ENCODE measurements at places on chromosomes 3 and 15. TPM values are rescaled to one million over a fixed set of nuclear protein-coding genes. Genes with fewer than 3 reads are reported as not detected.

GRCh38 chr3:94587291-94587690, 524.4 kb downstream of the NSUN3 start:
- no peak overlapping the region for H3K27ac ChIP-seq
- H3K27me3 ChIP-seq: no peaks in the 10 kb centered on the region
- no peak for DNase-seq
- no peaks in the 10 kb centered on the region for H3K36me3 ChIP-seq

The NPAP1 gene
- not detected for total RNA-seq

DNA sequence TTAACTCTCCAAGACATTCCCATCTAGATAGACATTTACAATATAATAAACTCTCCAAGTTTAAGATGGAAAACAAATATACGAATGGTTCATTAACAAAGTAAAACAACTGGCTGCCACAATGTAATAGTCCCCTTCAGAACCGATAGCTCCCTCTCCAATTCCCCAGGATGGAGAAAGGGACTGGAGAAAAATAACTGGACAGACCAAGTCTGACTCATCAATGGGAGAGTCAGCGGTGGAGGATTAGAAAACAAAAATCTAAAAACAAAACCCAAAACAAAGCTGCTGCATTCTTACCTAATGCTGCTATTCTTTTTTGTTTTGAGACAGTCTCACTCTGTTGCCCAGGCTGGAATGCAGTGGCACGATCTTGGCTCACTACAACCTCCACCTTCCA, 468.1 kb downstream of the SHQ1 start:
- peak overlapping the region; percentile 18 for H3K27ac ChIP-seq
- no peaks in the 10 kb centered on the region for H3K27me3 ChIP-seq
- peaks cover 67% of the 10 kb centered on the region for H3K4me1 ChIP-seq
- no peak overlapping the region for H3K4me3 ChIP-seq
- H3K36me3 ChIP-seq: peaks cover 21% of the 10 kb centered on the region

The APOD gene
- total RNA-seq: 2.6 TPM

GRCh38 chr15:84685304-84685703, 27.3 kb upstream of the NMB start:
- no peak for DNase-seq
- H3K27me3 ChIP-seq: no peaks in the 10 kb centered on the region
- H3K4me1 ChIP-seq: peaks cover 19% of the 10 kb centered on the region
- H3K36me3 ChIP-seq: peaks cover 58% of the 10 kb centered on the region
- H3K27ac ChIP-seq: no peak overlapping the region

- no peaks in the 10 kb centered on the region for H3K36me3 ChIP-seq
- H3K4me1 ChIP-seq: no peaks in the 10 kb centered on the region
- no peak for DNase-seq
- H3K27me3 ChIP-seq: no peaks in the 10 kb centered on the region
- no peak overlapping the region for H3K27ac ChIP-seq
These were observed 296.8 kb downstream of the ARRDC4 start for GRCh38 chr15:98257290-98257689.

The GRM2 gene
- total RNA-seq: 0.24 TPM

DNA sequence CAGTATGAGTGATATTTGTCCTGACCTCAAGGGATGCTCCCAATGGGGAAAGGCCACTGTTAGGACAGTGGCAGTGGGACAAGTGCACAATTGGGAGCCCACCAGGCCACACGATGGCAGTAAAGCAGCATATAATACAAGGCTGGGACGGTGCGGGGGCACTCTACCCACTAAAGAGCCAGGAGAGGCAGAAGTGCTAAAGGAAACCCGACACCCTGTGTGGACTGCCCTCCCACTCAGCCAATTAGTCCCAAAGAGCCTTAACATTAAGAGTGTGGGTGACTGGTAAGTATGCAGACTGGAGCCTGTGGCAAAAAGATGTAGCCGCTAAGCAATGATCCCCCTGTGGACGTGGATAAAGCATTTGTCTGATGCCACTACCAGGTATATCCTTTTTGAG, 8.2 kb upstream of the ZNF589 start:
- peaks cover 2% of the 10 kb centered on the region for H3K27me3 ChIP-seq
- DNase-seq: peak; percentile 85
- H3K27ac ChIP-seq: no peak overlapping the region
- H3K4me3 ChIP-seq: no peak overlapping the region

- H3K36me3 ChIP-seq: peaks cover 46% of the 10 kb centered on the region
- peaks cover 59% of the 10 kb centered on the region for H3K4me1 ChIP-seq
- H3K27me3 ChIP-seq: no peaks in the 10 kb centered on the region
- DNase-seq: peak; percentile 82
These were observed 688 bp downstream of the SETD5 start for GRCh38 chr3:9397906-9398699.

- DNase-seq: no peak
- peaks cover 25% of the 10 kb centered on the region for H3K4me1 ChIP-seq
- peaks cover 23% of the 10 kb centered on the region for H3K36me3 ChIP-seq
- peak overlapping the region; percentile 94 for H3K27ac ChIP-seq
- H3K27me3 ChIP-seq: no peaks in the 10 kb centered on the region
These were observed 984 bp upstream of the DUT start for GRCh38 chr15:48330105-48330785.

DNA sequence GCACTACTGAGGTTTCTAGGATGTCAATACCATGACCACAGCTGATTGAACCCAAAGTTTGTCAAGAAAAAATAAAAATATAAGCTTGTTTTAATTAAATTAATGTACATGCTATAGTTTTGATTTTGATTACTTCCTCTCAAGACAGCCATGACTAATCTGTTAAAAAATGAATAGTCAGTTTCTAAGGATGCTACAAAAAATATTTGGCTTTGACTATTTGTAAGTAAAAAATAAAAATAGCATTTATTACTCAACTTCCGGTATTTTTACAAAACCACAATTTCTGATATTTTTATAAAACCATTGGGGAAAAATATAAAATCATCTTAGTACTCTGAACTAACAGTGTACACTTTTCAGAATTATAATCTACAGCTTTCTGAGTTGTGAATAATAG, 12.1 kb upstream of the TEX9 start:
- no peak overlapping the region for H3K4me3 ChIP-seq
- peaks cover 6% of the 10 kb centered on the region for H3K27me3 ChIP-seq
- no peaks in the 10 kb centered on the region for H3K4me1 ChIP-seq
- DNase-seq: no peak
- no peaks in the 10 kb centered on the region for H3K36me3 ChIP-seq

DNA sequence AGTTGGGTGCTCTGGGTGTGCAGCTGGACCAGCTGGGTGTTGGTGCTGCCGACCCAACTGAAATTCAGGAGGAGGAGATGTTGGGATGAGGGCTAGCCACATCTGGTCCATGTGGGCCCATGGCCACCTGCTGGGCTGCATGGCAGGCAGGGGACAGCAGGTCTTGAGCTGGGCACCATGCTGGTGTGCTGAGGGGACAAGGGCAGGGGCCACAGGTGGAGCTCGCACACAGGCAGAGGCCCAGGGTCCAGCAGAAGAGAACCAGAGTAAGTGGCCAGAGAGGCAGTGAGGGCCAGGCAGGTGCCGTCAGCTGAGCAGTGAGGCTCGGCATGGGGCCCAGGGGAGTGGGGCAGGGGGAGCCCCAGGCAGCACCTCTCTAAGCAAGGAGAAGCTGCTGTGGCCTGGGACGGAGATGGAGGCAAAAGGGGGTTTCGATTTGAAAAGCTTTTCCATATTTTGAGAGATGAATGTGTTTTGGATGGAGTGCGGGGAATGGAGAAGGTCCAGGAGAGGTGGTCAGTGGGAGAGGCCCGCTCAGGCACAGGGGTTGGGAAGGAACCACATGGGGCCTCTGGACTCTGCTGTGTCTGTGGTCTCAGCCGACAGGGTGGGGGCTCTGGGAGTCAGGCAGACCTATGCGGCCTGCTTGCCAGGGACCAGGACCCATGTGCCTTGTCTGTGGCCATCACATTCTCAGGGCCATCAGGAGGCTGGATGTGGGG, 30.5 kb upstream of the PLXNA1 start:
- H3K4me3 ChIP-seq: no peak overlapping the region
- DNase-seq: no peak
- no peak overlapping the region for H3K27ac ChIP-seq
- H3K27me3 ChIP-seq: no peaks in the 10 kb centered on the region
- peaks cover 4% of the 10 kb centered on the region for H3K4me1 ChIP-seq

DNA sequence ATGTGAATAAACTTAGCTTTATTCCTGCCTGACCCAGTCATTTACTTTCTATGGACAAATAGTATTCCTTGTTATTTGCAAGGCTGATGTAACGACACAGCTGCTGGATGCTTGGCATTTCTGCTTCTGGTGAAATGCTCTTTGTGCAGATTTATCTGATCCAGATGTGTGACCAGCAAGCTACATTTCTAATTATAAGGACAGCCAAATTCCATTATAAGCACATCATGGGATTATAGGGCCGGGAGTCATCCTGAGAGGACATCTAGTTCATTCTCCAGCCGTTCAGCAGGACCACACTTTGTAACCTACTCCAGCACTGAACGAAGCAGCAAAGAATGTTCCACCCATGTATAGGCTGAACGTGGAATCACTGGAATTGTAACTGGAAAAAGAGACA, 42.9 kb downstream of the FNDC3B start:
- H3K27me3 ChIP-seq: no peaks in the 10 kb centered on the region
- peaks cover 22% of the 10 kb centered on the region for H3K4me1 ChIP-seq
- no peak overlapping the region for H3K4me3 ChIP-seq
- no peak for DNase-seq
- H3K27ac ChIP-seq: no peak overlapping the region
- H3K36me3 ChIP-seq: peaks cover 22% of the 10 kb centered on the region

GRCh38 chr3:17065315-17065714, 180.6 kb downstream of the PLCL2 start:
- H3K4me1 ChIP-seq: peaks cover 11% of the 10 kb centered on the region
- no peak overlapping the region for H3K27ac ChIP-seq
- H3K36me3 ChIP-seq: peaks cover 45% of the 10 kb centered on the region

- H3K4me1 ChIP-seq: no peaks in the 10 kb centered on the region
- no peak overlapping the region for H3K4me3 ChIP-seq
- no peak for DNase-seq
- no peak overlapping the region for H3K27ac ChIP-seq
- no peaks in the 10 kb centered on the region for H3K36me3 ChIP-seq
- H3K27me3 ChIP-seq: peaks cover 2% of the 10 kb centered on the region
These were observed 50.2 kb downstream of the RARB start for GRCh38 chr3:25478211-25478757.

The DISP2 gene
- 0.02 TPM for total RNA-seq

DNA sequence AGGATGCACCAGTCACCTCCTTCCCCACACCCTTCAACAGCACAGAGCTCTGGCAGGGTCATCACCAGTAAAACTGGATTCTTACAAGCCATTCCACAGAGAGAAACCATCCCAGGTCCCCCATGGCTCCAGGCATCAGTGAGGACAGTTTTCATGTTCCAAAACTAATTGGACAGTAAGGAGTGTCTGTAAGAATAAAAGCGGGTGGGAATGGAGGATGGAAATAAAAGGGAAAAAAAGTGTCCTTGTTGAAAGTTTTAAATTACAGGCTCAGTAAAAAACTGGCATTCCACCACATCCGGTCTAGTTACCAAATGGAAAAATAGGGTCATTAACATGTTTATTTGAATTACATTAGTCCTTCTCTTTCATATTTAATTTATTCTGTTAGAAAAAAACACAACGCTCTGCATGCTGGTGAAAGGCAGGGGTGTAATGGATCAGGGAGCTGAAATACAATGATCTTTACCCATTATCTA, 117.4 kb downstream of the TIGIT start:
- H3K27ac ChIP-seq: no peak overlapping the region
- peaks cover 18% of the 10 kb centered on the region for H3K4me1 ChIP-seq
- DNase-seq: no peak
- H3K27me3 ChIP-seq: no peaks in the 10 kb centered on the region
- no peak overlapping the region for H3K4me3 ChIP-seq

- no peak overlapping the region for H3K4me3 ChIP-seq
- no peaks in the 10 kb centered on the region for H3K27me3 ChIP-seq
- no peak for DNase-seq
- H3K27ac ChIP-seq: no peak overlapping the region
- no peaks in the 10 kb centered on the region for H3K36me3 ChIP-seq
- no peaks in the 10 kb centered on the region for H3K4me1 ChIP-seq
These were observed 291.8 kb downstream of the OCA2 start for GRCh38 chr15:27807335-27807734.

DNA sequence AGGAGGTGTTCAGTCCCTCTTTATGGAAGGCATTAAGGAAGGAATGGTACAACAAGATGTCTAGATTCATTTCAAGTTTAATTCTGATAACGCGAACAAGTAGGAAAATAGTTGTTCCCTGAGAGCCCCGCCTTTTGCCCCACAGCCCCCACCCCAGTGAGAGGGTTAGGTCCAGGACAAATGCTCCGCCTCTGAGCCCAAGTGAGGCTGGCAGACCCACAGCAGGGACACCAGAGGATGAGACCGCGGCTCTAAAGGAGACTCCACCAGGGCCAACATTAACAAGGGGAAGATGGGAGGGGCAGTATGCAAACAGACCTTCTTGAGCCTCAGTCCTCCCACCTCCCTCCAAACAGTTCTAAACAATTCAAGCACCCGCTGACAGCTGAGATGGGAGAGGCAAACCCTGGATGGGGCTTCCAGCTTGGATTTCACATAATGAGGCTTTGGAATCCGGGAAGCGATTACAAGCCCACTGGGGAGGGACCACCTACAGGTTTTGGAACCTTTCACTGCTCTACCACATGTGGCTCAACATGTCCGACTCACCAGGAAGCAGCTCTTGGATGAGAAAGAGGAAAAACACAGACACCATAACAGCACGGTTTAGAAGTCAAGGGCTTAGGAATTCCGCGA, 42.9 kb upstream of the IREB2 start:
- no peaks in the 10 kb centered on the region for H3K27me3 ChIP-seq
- no peaks in the 10 kb centered on the region for H3K36me3 ChIP-seq
- no peak overlapping the region for H3K27ac ChIP-seq
- no peak overlapping the region for H3K4me3 ChIP-seq

DNA sequence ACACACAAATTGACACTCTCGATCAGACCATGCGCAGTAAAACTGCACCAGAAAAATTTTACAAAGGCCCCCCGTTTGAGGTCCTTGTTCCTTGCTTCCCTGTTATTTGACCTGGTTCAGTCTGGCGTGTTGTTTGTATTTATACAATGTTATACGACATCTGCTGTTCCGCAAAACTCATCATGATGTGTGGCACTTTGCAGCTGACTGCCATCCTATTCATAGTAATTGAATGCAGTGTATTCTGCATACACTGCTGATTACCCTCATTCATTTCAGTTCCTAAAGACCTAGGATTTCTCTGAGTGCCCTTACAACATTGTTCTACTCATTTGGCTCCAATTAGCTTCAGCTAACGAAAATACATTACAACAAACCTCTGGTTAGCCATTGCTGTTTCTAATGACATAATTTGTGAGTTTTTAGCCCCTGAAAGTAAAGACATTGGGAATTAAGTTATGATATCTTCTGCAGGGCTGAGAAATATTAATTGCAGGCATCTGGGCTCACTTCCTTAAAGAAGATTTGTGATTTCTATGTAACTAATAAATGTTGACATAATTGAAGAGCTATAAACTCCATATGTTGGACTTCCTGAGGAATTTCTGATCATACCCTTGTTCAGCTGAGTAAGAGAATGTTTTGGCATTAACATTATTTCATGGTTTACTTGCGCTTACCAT, 75.7 kb downstream of the C3orf38 start:
- no peak overlapping the region for H3K4me3 ChIP-seq
- peaks cover 2% of the 10 kb centered on the region for H3K27me3 ChIP-seq
- H3K36me3 ChIP-seq: no peaks in the 10 kb centered on the region
- no peak for DNase-seq
- no peak overlapping the region for H3K27ac ChIP-seq

The DUOXA2 gene
- total RNA-seq: not detected

Measured in activated CD4-positive, alpha-beta T cell treated with anti-CD3 and anti-CD28 coated beads, Interleukin-2, amount 10 ng/mL, durations not matched to agents 24 days and 14 days (primary cell).